AG04450 (cell line): ENCODE measurements at places on chromosomes 5 and 9.

DNA sequence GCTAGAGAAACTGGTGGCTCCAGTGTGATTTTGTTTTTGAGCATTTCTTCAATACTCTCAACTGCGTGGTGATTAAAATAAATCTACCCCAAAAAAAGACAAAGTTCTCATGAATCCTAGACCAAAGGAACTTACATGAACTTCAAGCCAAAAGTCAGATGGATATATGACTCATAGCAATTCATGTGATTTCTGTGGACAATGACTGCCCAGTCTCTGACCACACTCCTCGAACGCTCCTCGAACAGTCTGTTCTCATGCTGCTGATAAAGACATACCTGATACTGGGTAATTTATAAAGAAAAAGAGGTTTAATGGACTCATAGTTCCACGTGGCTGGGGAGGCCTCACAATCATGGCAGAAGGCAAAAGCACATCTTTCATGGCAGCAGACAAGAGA lies 46.4 kb upstream of the CEP78 start:
- DNase-seq = no peak

DNA sequence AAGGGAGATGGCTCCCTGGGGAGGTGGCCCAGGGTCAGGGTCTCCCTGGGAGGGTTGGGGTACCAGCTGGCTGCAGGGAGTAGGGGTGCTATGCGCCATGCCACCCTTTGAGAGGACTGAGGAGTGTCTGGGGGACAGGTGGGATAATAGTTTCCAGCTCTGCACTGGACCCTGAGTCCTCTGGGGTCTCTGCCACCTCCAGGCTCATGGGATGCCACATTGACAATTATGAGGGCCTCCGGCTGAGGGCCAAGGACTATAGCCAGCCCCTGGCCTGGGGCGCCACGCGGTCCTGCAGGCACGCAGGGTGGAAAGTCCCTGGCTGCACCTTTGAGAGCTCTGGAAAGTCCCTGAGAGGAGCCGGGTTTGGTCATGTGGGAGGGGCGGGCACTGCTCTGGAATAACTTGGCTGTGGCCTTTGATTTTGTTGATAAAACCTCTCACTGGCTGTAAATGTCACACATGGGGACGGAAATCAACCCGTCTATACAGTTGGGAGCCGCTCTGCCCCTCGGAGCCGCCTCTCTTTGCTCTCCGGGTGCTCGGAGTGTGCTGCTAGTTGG lies 16.0 kb downstream of the TRAF2 start:
- peak; percentile 47 for DNase-seq

DNA sequence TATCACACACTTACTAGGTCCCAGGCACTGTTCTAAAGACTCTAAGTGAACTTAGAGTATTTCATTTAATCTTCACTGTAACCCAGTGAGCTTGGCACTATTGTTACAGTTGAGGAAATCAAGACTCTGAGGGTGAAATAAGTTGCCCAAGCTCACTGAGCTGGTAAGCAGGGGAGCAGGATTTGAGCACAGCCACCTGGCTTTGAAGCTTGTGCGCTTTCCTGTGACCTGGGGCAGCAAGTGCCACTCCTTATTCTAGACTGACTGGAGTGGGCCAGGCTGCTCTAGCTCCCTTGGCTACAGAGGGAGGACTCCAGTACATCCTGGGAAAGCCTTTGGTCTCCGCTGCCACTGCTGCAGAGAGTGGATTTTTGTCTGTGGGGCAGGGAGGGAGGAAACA lies 50.0 kb downstream of the RGS3 start:
- DNase-seq = no peak

DNA sequence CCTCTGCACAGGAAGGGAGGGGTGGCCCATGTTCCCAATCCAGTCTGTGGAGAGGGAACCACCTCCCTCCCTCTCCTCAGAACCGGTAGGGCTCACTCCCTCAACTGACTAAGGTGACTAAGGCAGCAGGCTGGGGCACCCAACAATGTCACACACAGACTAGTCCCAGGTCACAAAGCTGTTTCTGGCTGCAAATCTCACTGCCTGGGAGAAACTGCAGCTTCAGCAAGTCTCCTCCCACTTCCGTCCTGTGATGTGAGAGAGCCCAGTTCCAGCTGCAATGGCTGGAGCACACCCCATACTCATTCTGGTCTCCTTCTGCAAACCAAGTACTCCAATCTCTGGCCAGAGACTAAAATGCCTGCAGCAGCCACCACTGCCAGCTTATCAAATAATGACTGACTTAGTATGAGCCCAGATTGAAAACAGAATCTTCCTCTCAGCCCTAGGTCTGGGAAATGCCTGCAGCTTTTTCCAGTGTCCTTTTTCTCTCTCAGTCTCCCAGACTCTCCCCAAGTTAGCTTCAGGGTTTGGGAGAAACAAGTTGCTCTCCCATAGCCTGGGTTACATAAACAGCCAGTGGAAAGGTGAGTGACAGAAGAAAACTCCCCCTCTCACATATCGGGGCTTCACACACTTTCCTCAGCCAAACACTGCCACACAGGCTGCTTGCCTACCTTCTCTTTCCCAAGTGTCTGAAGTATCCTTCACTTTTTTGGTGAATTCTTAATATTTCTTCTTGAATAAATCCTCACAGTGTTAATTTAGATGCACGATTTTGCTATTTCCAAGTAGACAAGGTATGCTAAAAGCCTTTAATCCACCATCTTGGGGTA lies 247.4 kb upstream of the RASA1 start:
- DNase-seq = no peak

GRCh38 chr9:97761056-97761598 lies 64.0 kb upstream of the XPA start:
- no peak for DNase-seq

DNA sequence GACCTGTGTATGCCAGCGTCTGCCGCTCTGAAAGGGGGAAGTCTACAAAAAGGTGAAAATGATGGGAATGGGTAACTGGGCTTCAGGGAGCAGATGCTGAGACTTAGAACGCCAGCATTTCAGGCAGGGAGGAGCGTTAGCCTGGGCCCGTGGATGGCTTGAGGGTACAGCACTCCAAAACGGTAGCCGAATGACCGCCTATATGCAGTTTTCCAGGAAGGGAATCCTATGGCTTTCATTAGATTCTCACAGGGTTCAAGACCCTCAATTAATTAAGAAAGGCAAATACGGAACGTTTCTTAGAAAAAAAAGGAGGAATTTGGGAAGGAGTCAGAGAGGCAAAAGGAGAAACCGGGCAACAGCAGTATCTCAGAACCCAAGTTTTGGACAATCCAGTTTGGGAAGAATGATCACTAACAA lies 639 bp downstream of the AMACR start:
- DNase-seq = no peak
